Stimulated activated CD4-positive, alpha-beta T cell treated with anti-CD3 and anti-CD28 coated beads, TNF-alpha, amount 100 ng/mL, for 24 hours (primary cell): ENCODE measurements at places on chromosomes 1 and 21.

DNA sequence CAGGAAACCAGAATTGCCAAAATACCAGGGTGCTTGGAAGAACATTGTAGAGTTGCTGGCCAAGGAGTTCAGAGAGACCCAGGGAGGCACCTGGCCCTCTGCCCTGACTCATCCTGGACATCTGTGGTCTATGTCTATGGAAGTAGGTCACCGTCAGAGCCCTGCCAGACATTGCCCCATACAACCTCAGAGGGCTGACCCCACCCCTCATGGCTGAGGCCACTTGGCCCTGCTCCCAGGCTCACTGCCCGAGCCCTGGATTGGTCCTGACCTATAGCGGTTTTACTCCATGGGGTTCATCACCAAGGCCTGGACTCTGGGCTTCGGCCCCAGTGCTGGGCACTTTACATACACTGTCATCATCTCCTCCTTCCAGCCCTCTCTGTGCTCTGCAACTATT lies 233.1 kb downstream of the PTPRU start:
- DNase-seq: no peak

GRCh38 chr1:90712915-90713730 lies 4.0 kb downstream of the BARHL2 start:
- DNase-seq: no peak

DNA sequence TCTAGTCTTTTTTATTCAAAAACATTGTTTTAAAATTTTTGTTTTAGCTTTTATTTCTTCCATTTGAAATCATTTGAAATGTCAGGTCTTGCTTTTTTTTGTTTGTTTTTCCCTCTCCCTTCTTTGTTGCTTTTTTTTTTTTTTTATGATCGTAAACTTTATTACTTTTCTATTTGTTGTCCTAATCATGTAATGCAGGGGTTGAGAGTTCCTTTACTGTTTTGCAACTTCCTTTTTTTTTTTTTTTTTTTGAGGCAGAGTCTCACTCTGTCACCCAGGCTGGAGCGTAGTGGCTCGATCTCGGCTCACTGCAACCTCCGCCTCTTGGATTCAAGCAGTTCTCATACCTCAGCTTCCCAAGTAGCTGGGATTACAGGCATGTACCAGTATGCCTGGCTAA lies 24.8 kb downstream of the IVNS1ABP start:
- DNase-seq: no peak

GRCh38 chr1:169090900-169091311 lies 15.6 kb upstream of the ATP1B1 start:
- no peak for DNase-seq

DNA sequence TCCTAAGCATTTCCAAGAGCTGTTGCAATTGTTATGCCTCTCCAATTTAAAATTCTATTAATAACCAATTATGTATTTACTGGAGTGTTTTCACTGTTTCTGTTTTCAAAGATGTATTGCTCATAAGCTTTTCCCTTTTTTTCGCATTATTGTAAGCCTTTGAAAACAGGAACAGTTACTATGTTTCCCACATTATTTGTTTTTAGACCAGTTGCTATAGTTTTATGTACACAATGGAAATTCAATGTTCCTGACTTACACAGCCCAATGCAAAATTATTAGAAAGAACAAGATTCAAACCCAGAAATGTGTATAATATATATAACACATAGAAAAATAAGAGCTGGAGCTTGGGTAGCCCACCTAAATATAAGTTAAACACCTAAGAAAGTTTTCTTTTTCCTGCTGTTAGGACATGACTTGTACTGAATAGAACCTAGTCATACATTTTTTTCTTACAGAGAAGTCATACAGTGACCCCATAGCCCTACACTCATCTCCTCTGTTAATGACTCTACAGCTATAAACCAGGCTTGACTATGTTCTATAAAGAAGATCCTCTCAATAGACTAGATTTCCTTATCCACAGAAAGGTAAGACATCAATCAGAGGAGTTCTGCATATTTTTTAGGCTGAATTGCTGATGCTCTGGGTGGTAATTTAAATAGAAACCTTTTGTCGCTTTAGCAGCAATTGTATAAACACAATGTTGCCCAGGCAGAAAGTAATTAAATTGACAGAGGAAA lies 299.6 kb downstream of the USH2A start:
- no peak for DNase-seq

DNA sequence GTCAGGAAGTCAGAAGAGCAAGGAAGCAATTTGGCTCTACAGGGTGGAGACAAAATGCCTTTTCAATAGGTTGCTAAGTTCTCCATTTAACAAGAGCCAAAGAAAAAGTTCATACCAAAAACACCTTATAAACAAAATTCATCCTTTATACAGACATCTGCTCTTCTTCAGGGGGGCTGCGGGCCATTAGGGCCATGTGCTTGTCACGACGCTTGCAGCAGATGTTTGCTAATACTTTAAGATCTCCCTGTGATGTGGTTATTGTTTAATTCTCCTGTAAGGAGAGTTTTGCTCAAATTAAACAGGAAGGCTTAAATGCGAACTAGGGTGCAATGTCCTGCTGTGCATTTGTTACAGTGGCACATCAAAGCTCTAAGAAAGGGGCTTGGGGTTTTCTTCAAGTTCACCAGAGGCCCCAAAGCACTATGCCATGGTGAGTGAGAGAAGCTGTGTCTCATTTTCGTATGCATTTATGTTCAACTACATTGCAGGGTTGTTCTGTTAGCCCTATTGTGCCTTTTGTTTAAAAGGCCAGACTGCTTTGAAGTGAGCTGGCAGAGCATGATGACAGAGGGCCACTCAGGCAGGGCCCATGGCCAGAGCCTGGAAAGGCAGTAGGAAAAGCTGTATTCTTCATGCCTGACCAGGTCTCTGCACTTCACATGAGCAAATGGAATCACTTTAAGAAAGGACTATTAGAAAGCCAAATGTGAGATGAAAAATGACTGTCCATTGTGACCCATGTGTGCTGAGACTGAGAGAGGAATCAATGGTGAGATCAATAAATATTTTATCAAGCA lies 24.8 kb upstream of the NTPCR start:
- DNase-seq: no peak

DNA sequence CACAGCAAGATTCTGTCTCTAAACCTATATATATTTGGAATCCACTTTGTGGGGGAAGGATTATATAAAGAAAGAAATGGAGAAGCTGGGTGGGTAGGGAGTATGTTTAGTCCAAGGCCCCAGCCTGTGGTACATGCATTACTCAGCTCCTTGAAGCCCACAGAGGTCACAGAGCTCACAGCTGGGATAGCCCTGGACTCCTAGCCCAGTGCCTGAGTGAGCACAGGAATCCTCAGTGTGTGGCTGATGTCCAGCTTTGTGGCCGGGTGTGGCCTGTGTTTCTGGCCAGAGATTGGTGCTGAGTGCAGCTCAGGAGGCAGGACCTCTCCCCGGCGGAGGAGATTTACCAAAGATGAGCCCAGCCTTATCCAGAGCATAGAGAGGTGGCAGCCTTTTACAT lies 7.6 kb downstream of the CAPN9 start:
- no peak for DNase-seq
